Activated CD8-positive, alpha-beta memory T cell treated with anti-CD3 and anti-CD28 coated beads, Interleukin-2, amount 10 ng/mL, durations not matched to agents 7 days and 5 days (primary cell): ENCODE measurements at places on chromosomes 12 and 14.

GRCh38 chr14:39456702-39457250 lies 24.5 kb upstream of the FBXO33 start:
- H3K4me3 ChIP-seq = no peak overlapping the region
- no peak overlapping the region for H3K27ac ChIP-seq
- no peaks in the 10 kb centered on the region for H3K27me3 ChIP-seq
- no peak for DNase-seq
- peaks cover 2% of the 10 kb centered on the region for H3K36me3 ChIP-seq
- peaks cover 10% of the 10 kb centered on the region for H3K4me1 ChIP-seq

DNA sequence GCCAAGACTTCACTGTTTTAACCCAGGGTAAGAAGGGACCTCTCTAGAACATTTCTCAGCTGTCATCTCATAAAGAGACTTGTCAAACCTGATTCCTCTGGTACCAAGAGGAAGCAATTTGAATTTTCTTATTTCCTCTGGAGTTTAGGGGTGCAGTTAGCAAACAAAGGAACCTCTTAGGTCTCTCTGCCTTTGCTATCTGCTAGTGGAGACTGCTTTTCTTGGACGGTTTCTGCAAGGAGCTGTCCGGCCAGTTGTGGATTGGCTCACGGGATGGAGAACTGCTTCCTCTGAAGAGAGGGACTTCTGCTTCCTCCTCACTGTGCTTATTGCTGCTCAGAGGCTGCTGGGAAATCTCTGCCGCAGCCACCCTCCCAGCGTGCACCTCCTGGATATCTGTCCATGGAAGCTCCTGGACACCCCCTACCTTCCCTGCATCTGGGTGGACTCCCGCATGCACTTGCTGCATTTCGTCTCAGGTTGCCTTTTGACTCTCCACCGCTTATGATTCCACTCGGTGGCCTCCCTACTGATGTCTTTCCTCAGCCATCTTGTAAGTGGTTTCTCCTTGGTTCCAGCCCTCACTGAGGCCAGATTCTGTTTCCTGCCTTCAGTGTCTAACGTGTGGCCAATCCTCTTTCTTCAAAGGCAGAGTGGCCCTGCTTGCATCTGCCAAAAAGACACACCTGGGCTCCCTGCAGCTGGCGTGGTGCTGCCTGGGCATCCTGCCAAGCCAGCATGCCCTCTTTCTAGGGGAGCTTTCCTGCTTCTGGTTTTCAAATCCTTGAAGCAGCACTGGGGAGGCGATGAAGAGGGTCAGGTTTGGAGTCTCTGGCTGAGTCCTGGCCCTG lies 187.3 kb downstream of the CHST11 start:
- no peak overlapping the region for H3K4me3 ChIP-seq
- peaks cover 57% of the 10 kb centered on the region for H3K36me3 ChIP-seq
- DNase-seq = no peak
- H3K27ac ChIP-seq = peak overlapping the region; percentile 52
- no peaks in the 10 kb centered on the region for H3K27me3 ChIP-seq
- peaks cover 38% of the 10 kb centered on the region for H3K4me1 ChIP-seq

- H3K4me3 ChIP-seq = peak overlapping the region; percentile 25
- no peaks in the 10 kb centered on the region for H3K27me3 ChIP-seq
- H3K4me1 ChIP-seq = peaks cover 55% of the 10 kb centered on the region
- H3K27ac ChIP-seq = no peak overlapping the region
- peaks cover 21% of the 10 kb centered on the region for H3K36me3 ChIP-seq
These were observed 6.2 kb downstream of the FOXJ2 start for GRCh38 chr12:8038659-8039114.

- DNase-seq = no peak
- H3K4me1 ChIP-seq = no peaks in the 10 kb centered on the region
- no peaks in the 10 kb centered on the region for H3K36me3 ChIP-seq
- H3K27ac ChIP-seq = no peak overlapping the region
- H3K27me3 ChIP-seq = peaks cover 8% of the 10 kb centered on the region
These were observed 357.6 kb downstream of the APAF1 start for GRCh38 chr12:99002731-99003130.

GRCh38 chr14:45246691-45247090 lies 6.3 kb downstream of the MIS18BP1 start:
- peaks cover 24% of the 10 kb centered on the region for H3K4me1 ChIP-seq
- no peak overlapping the region for H3K4me3 ChIP-seq
- peaks cover 21% of the 10 kb centered on the region for H3K36me3 ChIP-seq
- no peak for DNase-seq
- no peak overlapping the region for H3K27ac ChIP-seq
- H3K27me3 ChIP-seq = no peaks in the 10 kb centered on the region

GRCh38 chr12:51818566-51819300 lies 29.8 kb downstream of the FIGNL2 start:
- H3K36me3 ChIP-seq = no peaks in the 10 kb centered on the region
- DNase-seq = no peak
- no peak overlapping the region for H3K4me3 ChIP-seq

DNA sequence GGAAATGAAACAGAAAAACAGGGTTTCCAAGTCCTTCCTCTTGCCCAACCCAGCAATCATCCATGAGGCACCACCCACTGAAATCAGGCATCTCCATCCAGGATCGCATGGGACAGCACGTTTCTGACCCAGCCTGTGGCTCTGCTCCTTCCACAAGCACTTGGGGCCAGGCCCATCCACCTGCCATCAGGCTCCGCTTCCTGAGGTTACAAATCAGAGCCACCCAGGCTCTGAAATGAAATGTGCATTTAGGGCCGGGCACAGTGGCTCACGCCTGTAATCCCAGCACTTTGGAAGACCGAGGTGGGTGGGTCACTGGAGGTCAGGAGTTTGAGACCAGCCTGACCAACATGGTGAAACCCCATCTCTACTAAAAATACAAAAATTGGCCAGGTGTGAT lies 717 bp upstream of the KRT78 start:
- H3K4me3 ChIP-seq = no peak overlapping the region
- H3K4me1 ChIP-seq = no peaks in the 10 kb centered on the region
- H3K27me3 ChIP-seq = peaks cover 30% of the 10 kb centered on the region
- H3K36me3 ChIP-seq = no peaks in the 10 kb centered on the region
- DNase-seq = no peak
- no peak overlapping the region for H3K27ac ChIP-seq

DNA sequence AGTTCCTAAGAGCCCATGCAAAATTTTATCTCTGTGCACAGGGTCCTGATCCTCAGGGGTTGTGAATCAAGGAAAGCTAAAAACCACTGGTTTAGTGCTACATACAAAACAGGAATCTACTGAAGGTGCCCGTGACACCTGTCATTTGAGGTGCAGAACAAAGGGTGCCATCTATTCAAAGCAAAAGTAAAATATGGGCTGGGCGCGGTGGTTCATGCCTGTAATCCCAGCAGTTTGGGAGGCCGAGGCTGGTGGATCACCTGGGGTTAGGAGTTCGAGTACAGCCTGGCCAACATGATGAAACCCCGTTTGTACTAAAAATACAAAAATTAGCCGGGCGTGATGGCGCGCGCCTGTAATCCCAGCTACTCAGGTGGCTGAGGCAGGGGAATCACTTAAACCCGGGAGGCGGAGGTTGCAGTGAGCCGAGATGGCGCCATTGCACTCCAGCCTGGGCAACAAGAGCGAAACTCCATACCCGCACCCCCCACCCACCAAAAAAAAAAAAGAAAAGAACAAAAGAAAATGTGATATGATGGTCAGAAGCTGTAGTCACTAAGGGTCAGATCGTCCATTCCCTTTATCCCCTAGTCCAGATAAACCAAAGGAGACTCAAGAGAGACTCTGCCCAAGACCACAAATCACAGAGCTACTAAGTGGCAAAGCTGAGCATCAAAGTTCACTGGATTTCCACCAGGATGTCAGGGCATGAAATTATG lies 3.4 kb downstream of the PPTC7 start:
- no peaks in the 10 kb centered on the region for H3K27me3 ChIP-seq
- H3K36me3 ChIP-seq = peaks cover 19% of the 10 kb centered on the region
- no peak for DNase-seq
- H3K4me1 ChIP-seq = peaks cover 80% of the 10 kb centered on the region
- peak overlapping the region; percentile 66 for H3K4me3 ChIP-seq

DNA sequence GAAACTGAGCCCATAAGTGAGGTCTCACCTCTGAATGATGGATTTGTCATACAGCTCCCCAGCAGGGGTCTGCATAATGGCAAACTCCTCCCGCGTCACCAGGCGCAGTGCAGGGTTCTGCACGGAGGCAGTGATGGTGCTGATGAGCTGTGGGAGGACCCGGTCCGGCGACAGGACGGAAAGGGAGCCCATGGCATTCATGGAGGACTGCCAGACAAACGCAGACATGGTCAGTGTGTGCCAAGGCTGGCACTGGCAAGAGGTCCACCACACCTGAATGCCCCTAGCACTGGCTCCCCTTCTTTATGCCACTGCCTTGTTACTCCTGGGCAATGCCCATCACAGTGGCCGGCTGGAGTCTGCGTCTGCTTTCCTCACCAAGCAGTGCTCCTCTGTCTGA lies 32.7 kb downstream of the GCN1 start:
- peaks cover 41% of the 10 kb centered on the region for H3K36me3 ChIP-seq
- peaks cover 12% of the 10 kb centered on the region for H3K4me1 ChIP-seq
- no peak overlapping the region for H3K4me3 ChIP-seq
- no peak for DNase-seq

DNA sequence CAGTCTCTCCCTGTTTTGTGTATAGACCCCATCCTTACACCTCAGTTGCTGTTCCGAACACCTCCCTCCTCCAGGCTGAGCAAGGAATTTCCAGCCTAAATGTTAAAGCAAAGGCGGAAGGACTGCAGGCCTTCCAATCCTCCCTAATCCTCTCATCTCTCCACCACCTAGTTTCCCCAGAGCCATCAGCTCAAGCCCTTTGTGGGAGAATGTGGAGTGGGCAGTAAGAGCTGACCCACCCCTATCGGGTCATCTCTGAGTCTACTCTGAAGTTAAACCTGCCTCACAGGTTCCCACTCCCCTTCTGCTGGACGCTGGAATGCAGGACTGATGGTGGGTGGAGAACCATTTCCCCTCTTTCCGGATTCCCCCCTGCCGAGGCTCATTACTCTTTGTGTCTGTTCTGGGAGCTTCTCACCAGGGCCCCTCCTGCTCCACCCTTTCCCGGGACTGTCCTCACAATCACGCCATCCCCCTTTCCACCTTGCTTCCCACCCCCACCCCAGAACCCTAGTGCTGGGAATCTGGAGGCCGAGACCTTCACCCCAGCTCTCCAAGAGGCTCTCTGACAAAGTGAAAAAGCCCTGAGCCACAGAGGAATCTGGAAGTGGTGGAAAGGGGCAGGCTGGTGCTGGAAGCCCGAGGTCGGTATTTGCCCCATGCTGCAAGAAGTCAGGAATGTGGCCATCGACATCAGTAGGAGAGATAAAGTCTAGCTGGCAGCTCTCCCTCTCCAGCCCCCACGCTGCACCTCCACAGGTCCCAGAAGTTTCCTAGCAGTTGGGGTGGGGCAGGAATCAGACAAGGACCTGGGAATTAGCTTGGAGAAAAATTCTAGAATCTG lies 3.3 kb upstream of the KRT18 start:
- no peak overlapping the region for H3K27ac ChIP-seq
- no peak for DNase-seq
- H3K36me3 ChIP-seq = no peaks in the 10 kb centered on the region
- H3K4me1 ChIP-seq = peaks cover 2% of the 10 kb centered on the region

DNA sequence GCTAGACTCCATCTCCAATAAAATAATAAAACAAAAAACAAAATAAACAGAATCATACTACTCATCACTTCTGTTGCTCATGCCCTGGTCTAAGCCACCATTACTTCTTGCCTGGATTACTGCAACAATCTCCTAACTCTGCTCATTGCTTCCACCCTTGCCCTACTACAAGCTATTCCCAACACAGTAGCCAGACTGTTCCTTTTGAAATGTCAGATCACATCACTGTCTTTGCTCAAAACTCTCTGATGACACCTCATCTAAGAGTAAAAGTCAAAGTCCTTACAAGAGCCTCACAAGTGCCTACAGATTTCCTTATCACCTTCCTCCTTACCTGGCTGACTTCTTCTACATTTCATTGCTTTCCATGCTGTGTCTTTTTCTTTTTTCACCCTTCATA lies 10.0 kb downstream of the FBXO33 start:
- no peak for DNase-seq
- H3K4me3 ChIP-seq = no peak overlapping the region
- no peak overlapping the region for H3K27ac ChIP-seq
- peaks cover 19% of the 10 kb centered on the region for H3K4me1 ChIP-seq

DNA sequence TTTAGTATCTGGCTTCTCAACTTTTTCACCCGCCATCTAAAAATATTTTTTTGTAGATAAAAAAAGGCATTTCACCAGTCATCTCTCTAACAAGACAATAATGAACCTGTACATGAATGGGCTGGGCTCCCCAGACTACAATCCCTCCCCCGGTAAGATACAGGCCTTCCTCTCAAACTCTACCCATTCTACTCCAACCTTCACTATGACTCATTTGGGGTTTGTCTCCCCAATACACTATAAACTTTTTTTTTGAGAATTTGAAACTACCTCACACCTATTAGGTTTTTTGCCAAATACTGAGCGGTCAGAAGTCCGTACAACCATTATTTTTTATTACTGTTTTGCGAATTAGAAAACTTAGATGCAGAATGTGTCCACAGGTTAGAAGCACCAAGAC lies 784 bp downstream of the RPL6 start:
- H3K4me3 ChIP-seq = peak overlapping the region; percentile 94
- H3K27ac ChIP-seq = peak overlapping the region; percentile 99
- DNase-seq = peak; percentile 51
- no peaks in the 10 kb centered on the region for H3K27me3 ChIP-seq

DNA sequence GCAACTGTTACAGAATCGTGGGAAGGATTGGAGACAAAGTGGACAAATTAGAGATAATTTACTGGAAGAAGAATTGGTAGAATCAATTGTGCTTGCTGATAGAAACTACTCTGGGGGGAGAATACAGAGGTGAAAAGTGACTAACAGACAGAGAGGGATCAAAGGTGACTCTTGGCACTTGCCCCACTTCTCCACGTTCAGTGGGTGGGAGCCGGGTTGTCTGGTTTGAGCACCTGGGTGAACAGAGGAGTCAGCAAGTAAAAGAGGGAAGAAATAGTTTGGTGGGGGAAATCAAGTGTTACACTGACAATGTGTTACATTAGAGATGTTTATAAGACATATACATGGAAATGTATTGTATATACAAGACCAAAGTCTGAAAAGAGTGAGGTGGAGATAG lies 69.1 kb downstream of the PPP2R5E start:
- H3K4me1 ChIP-seq = peaks cover 51% of the 10 kb centered on the region
- H3K27ac ChIP-seq = no peak overlapping the region
- DNase-seq = no peak
- H3K27me3 ChIP-seq = no peaks in the 10 kb centered on the region
- H3K36me3 ChIP-seq = peaks cover 8% of the 10 kb centered on the region

- H3K36me3 ChIP-seq = peaks cover 24% of the 10 kb centered on the region
- no peak overlapping the region for H3K4me3 ChIP-seq
- no peak for DNase-seq
- H3K27me3 ChIP-seq = no peaks in the 10 kb centered on the region
These were observed 207.4 kb downstream of the SYNE2 start for GRCh38 chr14:64060199-64060545.
